ENCODE measurements at places on chromosomes 4 and X.

DNA sequence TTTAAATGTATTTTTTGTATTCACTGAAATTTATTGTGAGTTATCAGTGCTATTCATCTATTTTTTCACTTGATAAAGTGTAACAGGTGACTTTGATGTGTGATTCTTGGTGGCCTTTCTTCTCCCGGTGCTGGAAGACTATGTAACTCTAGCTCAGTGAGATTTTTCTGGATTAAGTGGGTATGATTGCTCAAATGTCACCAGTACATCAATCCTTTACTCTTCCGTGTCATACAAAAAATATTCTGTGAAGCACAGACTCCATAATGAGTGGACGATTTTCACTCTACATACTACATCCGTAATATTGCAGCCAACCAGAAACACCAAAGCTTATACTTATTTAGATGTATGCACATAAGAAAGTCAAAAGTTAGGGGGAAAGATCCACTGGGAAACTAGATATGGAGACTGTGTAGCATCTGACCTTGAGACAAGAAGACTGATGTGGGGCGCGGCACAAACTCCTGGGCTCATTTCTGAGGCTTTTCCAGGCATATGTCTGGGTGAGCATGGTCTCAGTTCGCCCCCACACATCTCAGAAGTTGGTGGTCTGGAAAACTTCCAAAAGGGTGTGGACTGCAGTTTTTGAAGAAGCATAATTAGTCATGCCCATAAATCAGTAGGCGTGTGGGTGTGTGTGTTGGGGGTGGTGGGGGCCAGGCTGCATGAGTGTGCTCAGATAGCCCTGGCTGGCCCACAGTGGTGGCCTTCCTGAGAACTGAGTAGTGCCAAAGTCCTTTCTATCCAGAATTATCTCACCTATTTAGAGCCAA lies 53.9 kb upstream of the TENM3 start:
- DNase-seq: peak; percentile 97

- DNase-seq: no peak
These were observed 90.4 kb downstream of the HAUS3 start for GRCh38 chr4:2151544-2151943.

- DNase-seq: no peak
These were observed 147.4 kb downstream of the SMIM20 start for GRCh38 chr4:26061248-26061986.

DNA sequence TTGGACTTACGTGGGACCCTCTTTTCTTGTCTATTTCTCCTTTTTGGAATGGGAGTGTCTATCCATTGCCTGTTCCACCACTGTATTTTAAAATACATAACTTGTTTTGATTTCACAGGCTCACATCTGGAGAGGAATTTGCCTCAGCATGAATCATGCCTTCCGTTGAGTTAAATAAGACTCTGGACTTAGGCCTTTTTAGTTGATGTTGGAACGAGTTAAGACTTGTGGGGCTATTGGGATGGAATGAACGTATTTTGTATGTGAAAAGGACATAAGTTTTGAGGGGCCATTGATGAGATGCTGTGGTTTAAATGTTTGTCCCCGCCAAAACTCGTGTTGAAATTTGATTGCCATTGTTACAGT lies 66.2 kb downstream of the BEX3 start:
- DNase-seq: peak; percentile 43

DNA sequence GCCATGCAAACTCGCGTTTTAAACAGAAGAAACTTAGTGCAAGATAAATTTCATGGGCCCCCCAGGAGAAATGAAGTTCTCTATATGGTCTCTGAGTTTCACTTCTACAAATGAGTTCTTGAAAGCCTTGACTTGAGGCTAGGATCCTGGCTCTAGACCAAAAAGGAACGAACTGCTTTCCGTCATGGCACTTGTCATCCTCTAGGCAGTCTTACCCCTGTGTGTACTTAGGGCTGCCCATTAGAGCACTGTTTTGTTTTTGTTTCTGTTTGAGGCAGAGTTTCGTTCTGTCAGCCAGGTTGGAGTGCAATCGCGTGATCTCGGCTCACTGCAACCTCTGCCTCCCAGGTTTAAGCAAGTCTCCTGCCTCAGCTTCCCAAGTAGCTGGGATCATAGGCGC lies 29.0 kb downstream of the RNF4 start:
- no peak for DNase-seq

DNA sequence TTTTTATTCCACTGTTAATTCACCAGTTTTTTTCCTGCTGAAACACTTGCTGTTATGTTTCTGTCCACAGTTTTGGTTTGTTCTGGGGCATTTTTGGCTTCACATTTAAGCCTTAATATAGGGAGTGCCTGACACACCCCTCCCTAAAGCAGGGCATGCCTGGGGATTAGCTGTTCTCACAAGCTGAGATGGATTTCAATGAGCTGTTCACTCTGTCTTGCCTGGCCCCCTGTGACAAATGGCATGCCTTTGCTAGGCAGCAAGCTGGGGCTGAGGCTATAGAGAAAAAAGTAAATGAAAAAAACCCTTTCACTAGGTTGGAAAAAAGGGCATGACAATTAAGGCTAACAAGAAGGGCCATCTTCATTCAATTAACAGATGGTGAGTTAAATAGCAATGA lies 22.4 kb downstream of the LPAR4 start:
- DNase-seq: no peak

DNA sequence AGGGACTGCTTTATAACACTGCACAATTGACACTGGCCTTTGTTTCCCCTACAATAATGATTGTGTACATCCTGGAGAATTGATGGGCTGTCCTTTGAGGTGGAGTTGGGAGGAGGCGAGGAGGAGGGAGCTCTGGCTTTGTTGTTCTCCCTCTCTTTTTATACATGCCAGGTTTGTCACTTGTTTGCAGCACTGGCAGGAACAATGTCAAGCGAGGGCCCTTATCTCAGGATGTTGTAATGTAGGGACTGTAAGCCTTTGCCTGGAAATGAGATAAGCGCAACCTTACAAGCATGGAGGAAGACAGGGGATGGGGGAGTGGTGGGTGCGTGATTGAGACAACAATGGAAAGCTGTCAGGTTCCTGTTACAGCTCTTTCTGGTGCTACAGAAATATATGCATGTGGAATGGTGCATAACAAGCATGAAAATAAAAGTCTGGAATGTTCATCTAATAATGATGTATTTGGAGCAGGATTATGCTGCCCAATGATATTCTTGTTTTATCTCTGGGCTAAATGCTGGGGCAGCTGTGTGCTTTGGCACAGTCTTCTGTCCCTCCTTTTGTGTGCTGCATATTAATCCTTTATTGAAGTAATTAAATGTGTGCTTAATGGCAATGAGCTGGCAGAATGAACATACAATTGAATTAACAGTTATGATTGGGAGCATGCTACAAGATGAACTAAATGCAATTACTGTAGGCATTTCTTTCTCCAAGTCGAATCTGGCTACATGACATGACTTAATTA lies 294.4 kb downstream of the GPAT3 start:
- no peak for DNase-seq

DNA sequence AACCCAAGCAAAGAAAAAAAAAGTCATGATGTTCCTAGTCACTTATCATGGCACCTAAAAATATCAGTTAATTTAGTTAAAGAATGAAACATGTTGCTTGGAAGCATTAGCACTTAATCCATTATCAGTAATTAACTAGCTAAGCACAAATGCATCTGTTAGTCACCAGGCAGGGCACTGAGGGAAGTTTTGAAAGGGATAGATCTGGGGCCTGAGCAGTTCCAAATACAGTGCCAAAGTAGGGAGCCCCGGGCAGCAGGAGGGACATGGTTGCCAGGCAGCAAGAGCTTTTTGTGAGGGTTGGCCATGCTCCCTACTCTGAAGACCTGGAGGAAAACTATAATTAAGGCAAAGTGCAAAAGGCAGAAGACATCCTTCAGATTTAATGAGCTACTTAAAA lies 62.0 kb downstream of the PHKA1 start:
- DNase-seq: no peak

GRCh38 chrX:44068043-44068442 lies 94.9 kb upstream of the NDP start:
- DNase-seq: no peak

- no peak for DNase-seq
These were observed 31.3 kb downstream of the NIPAL1 start for GRCh38 chr4:48047896-48048295.

DNA sequence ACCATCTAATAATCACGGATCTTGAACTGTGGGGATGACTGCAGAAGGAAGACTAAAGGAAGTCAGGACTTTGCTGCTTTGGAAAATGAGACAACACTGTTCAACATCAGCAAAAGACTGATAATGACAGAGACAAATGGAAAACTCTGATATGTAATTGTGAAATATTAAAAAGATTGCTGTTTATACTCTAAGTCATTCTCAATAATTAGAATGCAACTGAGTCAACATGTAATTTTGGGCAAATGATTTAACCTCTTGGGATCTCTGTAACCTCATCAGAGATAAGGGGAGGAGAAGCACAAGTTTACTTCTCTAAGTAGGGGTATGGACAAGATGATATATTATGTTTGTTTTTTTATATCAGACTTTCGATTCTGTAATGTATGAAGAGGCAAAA lies 121.9 kb downstream of the GASK1B start:
- DNase-seq: no peak

DNA sequence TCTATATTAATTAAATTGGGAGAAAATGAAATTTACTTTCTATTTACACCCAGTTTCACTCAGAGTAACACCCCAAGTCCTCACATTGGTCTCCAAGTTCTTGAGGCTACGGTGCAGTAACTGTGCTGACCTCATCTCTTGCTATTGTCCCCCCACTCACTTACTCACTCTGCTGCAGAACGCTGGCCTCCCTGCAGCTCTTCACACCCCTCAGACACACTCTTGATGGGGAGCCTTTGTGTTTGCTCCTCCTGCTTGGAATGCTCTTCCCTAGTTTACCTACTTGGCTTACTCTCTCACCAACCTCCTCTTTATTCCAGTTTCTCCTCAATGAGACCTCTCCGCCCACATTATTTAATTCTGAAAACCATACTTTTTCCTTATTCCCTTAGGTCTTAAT lies 22.2 kb upstream of the SPARCL1 start:
- DNase-seq: no peak

- DNase-seq: no peak
These were observed 483.1 kb downstream of the BCOR start for GRCh38 chrX:39614680-39614998.

DNA sequence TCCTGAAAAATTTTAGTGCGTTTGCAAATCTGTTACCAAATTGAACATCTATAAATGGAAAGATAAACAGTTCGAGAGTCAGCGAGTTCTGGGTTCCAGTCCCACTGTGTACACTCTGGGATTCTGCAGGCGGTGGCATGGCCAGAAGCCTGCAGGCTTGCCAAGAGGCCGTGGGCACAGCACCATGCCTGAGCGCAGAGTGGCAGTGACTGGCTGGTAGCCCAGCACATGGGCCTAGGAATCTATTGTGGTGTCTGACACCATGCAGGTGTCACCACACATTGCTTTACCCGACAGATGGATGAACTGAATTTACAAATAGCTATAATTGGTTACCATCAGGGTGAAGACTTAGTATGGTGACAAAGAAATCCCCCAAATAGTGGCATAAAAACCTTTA lies 71.7 kb upstream of the TLR3 start:
- DNase-seq: no peak

DNA sequence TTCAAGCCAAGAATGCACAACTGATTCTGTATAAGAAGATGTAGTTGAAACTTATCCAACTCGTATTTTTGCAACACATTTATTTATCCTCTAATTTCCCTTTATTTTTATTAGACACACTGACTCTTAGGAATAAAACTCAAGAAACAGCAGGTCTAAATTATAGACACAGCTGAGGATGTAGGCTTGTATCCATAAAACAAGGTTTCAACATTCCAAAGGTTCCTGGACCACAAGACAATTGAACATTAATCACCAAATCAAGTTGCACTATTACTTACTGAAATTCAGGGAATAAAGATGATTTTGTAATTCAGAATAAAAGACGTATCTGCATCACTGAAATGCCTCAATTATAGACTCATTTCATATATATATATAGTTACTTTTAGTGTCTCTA lies 683.5 kb upstream of the GRIA3 start:
- no peak for DNase-seq

DNA sequence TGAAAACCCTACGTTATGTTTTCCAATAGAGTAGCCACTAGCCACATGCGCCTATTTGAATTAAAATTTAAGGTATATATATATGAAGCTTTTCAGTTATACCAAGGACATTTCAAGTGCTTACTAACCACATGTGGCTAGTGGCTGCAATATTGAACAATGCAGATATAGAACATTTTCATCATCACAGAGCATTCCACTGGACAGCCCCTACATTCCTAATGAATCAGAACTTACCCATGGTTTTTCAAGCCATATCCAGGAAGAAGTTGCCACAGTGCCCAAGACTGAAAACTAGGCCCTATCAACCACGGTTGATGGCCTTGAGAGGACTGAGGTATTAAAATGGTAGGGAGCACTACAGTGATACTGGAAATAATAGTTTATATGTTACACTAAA lies 29.7 kb downstream of the NEK1 start:
- DNase-seq: peak; percentile 48

GRCh38 chr4:175927121-175927520 lies 115.1 kb upstream of the GPM6A start:
- DNase-seq: no peak

- DNase-seq: no peak
These were observed 514.5 kb upstream of the SMIM31 start for GRCh38 chr4:164239433-164239832.

GRCh38 chrX:13702111-13702789 lies 13.3 kb downstream of the RAB9A start:
- no peak for DNase-seq

DNA sequence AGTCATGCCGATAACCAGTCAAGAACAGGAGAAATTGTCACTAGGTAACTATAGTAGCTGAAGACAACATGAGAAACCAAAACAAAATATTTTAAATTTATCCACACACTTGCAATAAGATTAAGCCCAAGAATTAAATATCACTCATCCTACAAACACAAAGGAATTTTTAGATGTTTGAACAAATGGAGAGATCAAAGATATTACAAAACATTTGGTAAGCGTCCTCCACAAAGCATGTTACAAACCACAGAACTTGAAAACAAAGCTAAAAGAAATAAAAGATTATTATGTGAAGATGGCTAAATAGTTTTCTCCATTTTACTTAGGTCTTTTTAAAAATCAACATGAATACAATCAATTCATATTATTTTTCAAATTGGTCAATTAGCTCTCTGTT lies 631.9 kb upstream of the INTU start:
- DNase-seq: no peak

DNA sequence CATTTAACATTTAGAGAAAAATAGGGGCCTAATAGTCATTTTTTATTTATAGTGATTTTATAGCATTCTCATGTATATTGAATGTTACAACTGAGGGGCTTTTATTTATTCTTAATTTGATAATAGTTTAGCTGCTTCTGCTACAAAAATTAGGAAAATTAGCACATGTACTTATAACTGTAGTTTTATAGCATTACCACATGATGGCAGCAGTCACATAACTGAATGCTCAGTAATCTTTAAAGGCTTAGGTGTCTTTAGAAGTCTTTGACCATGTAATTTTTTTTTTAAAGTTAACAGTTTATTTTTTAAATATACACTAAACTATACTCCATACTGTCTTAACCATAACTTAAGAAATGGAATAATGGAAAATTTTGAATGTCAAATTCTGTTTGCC lies 136.6 kb downstream of the STAG2 start:
- peak; percentile 4 for DNase-seq

- no peak for DNase-seq
These were observed 140.9 kb upstream of the ANXA3 start for GRCh38 chr4:78410676-78411075.

GRCh38 chrX:18461431-18461830 lies 36.0 kb downstream of the CDKL5 start:
- DNase-seq: no peak
